Breast epithelium (tissue), 4 donors: ENCODE measurements at places on chromosomes 2 and 18. TPM values are rescaled to one million over a fixed set of nuclear protein-coding genes. Genes with fewer than 3 reads are reported as not detected.

LOXL3 gene
- total RNA-seq, result 3.7 TPM

STAT4 gene
- total RNA-seq, result 5.9 TPM

HOXD11 gene
- total RNA-seq, result not detected

ASTL gene
- 0.32 TPM for total RNA-seq

DLGAP1 gene
- 5.2 TPM for total RNA-seq

DNA sequence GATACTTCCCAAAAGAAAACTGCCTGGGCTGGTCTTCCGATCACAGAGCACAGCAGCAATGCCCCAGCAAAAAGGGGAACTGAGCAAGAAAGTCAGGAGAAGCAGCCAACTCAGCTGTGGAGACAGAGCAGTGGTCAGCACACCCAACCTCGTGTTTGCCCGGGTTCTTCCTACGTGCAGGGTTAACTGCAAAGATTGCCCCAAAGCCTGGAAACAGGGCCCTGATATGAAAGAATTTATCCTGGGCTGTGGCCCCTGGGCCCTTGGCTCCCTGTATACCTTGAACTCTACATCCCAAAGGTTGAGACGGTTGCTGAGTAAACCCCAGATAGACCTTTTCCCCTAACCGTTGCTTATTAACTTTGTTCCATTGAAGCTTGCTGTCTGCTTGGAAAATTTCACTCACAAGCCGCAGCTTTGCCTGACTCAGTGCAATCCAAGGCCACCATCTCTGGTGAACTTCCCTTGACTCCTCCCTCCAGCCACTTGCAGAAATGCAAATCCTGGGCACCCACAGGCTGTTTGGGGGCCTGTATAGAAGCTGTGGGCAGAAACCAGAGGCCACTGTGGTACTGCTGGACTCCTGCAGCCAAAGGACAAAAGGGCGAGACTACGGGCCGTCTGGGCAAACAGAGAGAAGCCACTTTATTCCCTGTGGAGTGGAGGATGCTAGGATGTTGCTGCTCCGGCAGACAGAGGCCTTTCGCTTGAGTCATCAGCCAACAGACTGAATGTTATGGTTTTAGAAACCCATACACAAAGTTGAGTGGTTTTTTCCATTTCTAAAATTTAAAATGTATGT is 18.2 kb downstream of the NRP2 start:
- H3K36me3 ChIP-seq, result no peaks in the 10 kb centered on the region
- H3K4me1 ChIP-seq, result no peaks in the 10 kb centered on the region
- no peak overlapping the region for H3K4me3 ChIP-seq
- no peak for DNase-seq
- peak overlapping the region; percentile 28 for H3K27ac ChIP-seq

DNA sequence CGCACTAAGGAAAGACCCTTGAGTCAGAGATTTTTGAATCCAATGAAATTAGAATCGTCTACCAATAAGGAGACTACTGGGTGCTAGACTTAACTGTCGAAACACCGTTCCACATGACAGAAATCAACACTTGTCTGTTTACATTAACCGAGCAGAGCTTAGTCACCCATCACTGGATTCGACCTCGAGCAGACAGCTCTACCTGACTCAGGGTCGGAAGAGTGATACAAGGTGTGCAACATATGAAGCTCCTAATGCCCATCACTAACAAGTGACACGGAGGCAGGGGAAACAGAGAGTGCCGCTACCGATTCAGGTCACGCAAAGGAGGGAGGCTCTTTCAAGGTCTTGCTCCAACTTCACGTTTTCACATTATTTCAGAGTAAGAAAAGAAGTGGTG is 54.2 kb upstream of the FZD5 start:
- H3K27ac ChIP-seq, result no peak overlapping the region
- H3K36me3 ChIP-seq, result no peaks in the 10 kb centered on the region
- no peaks in the 10 kb centered on the region for H3K27me3 ChIP-seq
- no peak overlapping the region for H3K4me3 ChIP-seq
- H3K4me1 ChIP-seq, result no peaks in the 10 kb centered on the region

GRCh38 chr2:173264603-173265366 is 89.9 kb upstream of the CDCA7 start:
- H3K27ac ChIP-seq, result no peak overlapping the region
- H3K27me3 ChIP-seq, result no peaks in the 10 kb centered on the region
- H3K4me1 ChIP-seq, result no peaks in the 10 kb centered on the region
- H3K36me3 ChIP-seq, result peaks cover 4% of the 10 kb centered on the region
- no peak for DNase-seq
